ENCODE measurements at places on chromosomes 3 and 15.

DNA sequence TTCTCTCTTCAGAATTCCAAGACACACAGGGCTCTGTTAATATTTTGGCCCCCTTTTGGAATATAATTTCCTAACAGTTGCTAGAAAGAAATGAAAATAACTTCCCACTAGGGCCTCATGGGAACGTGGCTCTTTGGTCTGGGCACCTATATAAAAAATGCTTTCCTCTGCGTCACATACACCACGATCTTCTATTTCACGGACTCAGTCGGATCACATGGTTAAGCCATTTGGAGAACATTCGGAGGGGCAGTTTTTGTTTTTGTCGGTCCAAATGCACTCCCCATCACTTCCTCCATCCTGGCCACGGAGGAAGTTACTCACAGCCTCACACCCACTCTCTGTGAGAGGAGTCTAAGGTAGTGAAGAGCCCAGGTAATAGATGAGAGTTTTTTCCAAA lies 21.0 kb downstream of the TMEM44 start:
- no peak for DNase-seq

DNA sequence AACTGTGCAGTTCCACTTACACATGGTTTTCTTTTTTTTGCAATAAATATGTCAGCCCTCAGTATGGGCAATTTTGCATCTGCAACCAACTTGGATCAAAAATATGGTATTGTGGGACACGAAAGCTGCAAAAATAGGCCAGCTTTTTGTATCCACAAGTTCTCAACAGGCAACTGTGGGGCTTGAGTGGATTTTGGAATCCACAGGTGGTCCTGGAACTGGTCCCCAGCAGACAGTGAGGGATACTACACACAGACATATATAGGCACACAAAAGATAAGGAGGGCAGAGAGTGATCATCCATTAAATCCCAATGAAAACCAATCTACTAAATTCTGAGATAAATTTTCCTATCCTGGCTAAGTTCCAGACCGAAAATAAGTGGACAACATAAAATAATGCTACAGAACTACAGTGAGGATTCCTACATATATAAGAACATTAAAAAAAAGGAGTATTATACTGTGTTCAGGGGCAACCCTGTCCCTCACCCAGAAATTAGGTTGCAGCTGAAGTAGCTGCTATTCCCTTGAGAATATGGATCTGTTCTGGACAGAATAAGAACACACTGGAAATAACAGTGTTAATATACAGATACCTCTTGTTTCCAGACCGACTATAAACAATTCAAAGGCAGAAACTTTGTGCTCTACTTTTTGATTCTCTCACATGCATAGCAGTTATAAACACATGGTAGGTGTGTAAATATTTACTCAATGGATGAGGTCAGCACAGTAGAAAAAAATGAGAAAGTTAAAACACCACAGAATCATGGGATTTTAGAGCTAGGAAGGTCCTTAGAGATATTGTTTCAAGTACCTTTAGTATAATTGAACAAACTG lies 25.4 kb downstream of the DENND4A start:
- DNase-seq, result no peak

GRCh38 chr3:132267391-132267993 lies 49.7 kb upstream of the ACP3 start:
- DNase-seq, result no peak

GRCh38 chr15:56358604-56359003 lies 6.6 kb upstream of the TEX9 start:
- DNase-seq, result no peak

GRCh38 chr15:48466820-48467219 lies 135.6 kb downstream of the DUT start:
- no peak for DNase-seq

DNA sequence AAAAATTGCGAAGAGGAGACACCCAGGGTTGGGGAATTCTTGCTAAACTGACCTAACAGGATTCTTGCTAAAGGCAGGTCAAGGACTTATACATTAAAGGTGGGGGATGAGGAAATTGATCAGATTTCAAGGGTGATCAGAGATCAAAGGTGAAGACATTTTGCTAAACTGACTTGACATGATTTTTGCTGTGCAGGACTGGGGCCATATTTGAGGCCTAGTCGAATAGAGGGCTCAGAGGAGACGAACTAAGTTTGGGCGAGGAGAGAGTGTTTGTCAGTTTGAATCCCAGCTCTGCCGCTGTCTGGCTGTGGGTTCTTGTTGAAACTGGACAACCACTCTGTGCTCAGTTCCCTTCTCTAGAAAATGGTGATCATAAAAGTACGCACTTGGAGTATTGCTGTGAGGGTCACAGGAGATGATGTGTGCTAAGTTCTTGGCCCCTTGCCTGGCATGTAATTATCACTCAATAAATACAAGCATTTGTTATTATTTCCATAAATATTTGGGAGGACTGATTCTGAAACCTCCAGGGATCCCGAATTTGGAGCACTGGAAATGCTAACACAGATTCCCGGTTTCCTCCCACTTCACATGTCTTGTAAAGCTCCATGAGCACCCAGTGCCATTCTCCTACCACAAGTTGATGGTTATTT lies 364.8 kb upstream of the PROK2 start:
- DNase-seq, result no peak

GRCh38 chr3:43178891-43179366 lies 73.0 kb upstream of the POMGNT2 start:
- DNase-seq, result no peak

DNA sequence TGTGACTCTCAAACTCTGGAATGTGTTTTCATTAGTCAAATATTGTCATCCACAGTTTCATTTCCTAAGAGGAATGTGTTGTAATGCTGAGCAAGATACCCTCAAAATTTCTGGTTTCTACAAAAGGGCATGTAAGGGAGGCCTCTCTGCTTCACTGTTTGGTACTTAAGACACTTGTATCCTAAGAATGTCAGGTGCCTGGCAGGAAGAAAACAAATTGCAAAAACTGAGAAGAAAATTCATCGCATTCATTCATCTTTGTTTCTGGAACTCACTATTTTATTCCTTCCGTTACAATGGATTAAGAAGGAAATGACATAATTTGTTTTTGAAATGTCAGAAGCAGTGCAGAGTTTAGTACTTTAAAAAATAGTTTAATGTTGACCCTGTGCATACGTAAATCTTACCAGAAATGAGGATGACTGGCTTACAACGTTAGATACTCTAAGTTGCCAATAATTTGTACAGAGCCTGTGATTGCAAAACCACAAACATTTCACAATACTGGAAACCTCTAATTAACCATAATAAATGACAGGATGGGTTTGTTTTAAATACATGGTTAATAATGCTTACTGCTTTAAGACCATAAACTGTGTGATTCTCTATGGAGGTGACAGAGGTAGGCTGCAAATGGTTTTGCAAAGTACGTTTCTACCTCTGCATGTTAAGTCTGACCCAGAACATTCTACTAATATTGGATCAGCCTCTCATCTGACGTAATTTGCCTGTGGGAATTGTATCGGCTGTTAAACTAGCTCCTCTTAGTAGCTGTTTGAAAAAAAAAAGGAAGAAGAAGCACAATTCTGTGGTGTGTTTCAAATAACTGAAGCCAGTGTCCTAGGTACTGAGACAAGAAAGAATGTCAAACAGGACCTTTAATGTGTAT lies 477.8 kb downstream of the RBMS3 start:
- DNase-seq, result no peak

DNA sequence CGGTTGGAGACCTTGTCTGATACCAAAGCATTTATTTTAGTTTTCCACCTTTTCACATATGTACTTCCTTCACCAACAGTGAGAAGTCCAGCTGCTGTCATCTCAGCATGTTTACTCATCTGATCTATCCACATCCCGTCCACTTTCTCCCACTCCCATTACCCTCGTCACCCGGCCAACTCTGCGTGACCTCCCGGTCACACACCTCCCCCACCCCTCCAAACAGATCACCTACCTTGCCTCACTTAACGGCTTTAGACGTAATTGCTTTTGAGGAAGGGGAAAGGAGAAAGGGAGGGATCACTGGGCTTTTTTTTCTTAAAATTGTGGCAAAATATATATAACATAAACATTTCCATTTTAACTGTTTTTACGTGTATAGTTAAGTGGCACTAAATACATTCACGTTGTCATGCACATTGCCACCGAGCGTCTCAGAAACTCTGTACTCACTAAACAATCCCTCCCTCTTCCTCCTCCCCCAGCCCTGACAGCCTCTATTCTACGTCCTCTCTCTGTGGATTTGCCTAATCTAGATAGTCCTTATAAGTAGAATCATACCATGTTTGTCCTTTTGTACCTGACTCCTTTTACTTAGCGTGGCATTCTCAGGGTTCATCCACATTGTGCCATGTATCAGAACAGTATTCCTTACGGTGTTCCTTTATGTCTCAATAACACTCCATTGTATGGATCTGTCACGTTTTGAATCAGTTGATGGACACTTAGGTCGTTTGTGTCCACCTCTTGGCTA lies 67.2 kb downstream of the LMLN start:
- DNase-seq, result no peak

GRCh38 chr3:120907659-120908029 lies 361 bp upstream of the STXBP5L start:
- no peak for DNase-seq

GRCh38 chr15:45129651-45130129 lies at the start of the genes DUOX1 and DUOXA1:
TSS of gene DUOX1 (plus strand) at chr15:45129994. CDS start at chr15:45131967, 1,973 bp downstream.
TSS of gene DUOXA1 (minus strand) at chr15:45129879. CDS start at chr15:45123014, 6,865 bp downstream.
- no peak for DNase-seq

DNA sequence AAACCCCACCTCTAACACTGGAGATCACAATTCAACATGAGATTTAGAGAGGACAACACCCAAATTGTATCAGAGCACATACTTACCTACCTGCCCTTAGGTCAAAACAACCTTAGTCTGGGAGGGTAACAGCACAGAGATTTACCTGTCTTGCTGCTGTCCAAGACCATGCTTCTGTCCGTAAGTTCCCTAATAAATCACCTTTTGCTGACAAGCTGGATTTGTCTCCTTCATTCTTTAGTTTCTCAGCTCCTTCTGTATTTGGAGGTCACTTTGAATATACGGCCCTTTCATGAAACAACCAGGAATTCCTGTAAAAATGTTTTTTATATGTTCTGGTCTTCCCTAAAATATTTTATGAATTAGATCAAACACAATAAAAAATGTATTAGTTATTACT lies 1.6 kb upstream of the ABHD5 start:
- DNase-seq, result no peak

GRCh38 chr3:108221393-108221792 lies 831 bp downstream of the IFT57 start:
- DNase-seq, result no peak

GRCh38 chr15:81929557-81929956 lies 116.3 kb downstream of the MEX3B start:
- DNase-seq, result no peak

GRCh38 chr3:128275316-128276145 lies 122.2 kb downstream of the EEFSEC start:
- DNase-seq, result no peak

DNA sequence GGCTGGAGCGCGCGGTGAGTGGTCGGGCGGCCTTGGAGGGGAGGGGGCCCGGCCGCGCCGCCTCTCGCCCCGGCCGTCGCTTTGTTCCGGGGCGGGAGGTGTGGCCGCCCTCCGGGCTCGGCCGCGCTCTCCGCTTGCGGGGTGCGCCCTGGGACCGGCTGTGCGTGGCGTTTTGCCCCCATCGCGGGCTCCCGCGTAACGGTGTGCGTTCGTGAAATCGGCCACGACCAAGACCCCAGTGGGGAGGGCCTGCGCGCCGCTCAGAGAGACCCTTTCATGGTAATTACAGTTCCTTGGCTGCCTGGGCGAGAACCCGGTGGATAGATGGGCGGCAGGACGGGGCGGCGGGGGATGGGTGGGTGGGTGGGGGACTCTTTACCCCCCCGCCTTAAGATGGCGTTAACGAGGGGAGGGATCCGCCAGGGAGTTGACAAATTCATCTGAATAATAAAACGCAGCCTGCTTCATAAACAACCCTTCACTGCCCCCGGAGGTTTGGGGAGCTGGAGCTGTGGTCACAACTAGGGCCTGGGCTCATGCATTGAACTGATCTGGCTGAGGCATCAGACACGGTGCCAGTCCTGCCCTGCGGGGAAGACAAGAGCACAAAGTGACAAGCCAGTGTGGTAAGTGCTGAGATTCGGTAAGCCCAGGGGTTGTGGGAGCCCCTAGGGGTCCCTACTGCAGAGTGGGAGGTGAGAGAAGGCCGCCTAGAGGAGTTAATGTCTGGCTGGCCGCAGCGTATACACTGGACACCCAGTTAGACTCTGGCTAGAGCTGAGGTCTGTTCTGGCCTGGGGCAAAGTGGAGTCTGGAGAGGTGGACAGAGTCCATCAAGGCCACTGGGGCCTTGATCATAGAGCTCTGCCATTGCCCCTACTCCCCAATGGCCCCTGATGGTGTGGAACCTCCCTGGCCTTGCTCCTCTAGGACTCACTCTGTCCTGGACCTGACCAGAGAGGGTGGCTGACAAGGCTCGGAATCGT lies 668 bp downstream of the MRAS start:
- DNase-seq, result peak; percentile 70

DNA sequence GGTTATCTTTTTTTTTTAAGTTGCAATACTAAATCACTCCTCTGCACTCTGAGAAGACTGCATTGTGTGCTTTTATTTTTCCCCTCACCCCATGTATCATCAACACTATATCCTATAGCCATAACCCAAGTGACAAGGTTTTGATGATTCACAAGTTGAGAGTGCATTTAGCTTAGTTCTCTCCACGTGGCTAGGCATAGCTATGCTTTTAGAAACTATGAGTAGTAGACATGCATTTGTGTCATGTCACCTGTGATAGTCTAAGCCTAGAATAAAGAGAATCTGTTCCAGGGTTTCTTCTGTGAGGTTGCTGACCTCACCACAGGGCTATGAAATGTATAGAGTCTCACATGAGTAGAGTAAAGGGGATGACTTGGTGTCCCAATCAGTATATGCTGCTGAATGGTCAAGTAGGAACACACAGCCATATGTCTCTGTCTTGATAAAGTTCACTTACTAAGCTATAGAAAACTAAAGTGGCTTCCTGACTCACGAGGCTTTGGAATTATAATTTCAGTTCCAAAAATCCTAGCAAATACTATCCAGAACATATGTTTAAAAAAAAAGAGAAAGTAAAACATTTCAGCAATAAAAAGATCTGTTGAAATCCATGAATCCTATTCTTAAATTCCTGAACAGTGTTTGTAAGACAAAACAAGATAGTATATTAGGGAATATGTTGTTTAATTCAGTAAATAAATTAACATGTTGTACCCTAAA lies 206.3 kb downstream of the LSAMP start:
- DNase-seq, result no peak

DNA sequence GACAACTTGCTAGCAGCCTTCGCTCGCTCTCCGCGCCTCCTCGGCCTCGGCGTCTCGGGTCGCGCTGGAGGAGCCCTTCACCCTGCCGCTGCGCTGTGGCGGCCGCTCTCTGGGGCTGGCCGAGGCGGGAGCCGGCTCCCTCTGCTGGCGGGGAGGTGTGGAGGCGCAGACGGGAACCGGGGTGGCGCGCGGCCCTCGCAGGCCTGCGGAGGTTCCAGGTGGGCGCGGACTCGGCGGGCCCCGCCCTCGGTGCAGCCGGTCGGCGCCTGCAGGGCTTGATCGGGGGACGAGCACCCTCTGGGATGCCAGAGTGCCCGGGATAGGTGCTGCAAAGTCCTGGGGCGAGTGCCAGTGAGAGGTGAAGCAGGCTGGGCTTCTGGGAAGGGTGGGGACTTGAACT lies 989.9 kb downstream of the ROBO2 start:
- no peak for DNase-seq

- no peak for DNase-seq
Measured at GRCh38 chr15:65264863-65265430, 21.7 kb downstream of the PARP16 start.

All from suprapubic skin (tissue), 4 donors.